ENCODE measurements at places on chromosomes 3 and 15. TPM values are rescaled to one million over a fixed set of nuclear protein-coding genes. Genes with fewer than 3 reads are reported as not detected.
A peak's percentile ranks its signal among the peaks of the same experiment; 100 is the strongest.

The SI gene
- total RNA-seq: not detected

DNA sequence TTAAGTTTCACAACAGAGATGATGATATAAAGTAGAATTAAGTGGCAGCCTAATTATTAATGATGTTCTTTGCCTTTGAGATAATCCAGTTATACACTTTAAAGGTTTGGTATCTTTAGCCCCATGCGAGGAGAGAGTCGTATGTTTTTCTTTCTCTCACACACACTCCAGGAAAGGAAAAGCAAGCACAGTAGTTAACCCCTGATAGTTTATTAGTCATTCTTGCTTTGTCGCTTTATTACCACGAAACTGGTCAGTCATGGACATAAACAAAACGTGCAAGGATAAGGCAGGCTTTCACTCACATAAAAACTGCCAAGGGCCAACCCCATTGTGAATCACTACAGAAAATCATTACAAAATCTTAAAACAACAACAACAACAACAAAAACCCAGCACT, 866.9 kb downstream of the FHIT start:
- no peak for DNase-seq

GRCh38 chr3:66037330-66037985, 1.3 kb downstream of the MAGI1 start:
- no peak for DNase-seq

GRCh38 chr3:124559846-124560574, 170.2 kb upstream of the UMPS start:
- peak; percentile 71 for DNase-seq

The RPN1 gene
- 177 TPM for total RNA-seq

The ANKRD63 gene
- total RNA-seq: not detected

DNA sequence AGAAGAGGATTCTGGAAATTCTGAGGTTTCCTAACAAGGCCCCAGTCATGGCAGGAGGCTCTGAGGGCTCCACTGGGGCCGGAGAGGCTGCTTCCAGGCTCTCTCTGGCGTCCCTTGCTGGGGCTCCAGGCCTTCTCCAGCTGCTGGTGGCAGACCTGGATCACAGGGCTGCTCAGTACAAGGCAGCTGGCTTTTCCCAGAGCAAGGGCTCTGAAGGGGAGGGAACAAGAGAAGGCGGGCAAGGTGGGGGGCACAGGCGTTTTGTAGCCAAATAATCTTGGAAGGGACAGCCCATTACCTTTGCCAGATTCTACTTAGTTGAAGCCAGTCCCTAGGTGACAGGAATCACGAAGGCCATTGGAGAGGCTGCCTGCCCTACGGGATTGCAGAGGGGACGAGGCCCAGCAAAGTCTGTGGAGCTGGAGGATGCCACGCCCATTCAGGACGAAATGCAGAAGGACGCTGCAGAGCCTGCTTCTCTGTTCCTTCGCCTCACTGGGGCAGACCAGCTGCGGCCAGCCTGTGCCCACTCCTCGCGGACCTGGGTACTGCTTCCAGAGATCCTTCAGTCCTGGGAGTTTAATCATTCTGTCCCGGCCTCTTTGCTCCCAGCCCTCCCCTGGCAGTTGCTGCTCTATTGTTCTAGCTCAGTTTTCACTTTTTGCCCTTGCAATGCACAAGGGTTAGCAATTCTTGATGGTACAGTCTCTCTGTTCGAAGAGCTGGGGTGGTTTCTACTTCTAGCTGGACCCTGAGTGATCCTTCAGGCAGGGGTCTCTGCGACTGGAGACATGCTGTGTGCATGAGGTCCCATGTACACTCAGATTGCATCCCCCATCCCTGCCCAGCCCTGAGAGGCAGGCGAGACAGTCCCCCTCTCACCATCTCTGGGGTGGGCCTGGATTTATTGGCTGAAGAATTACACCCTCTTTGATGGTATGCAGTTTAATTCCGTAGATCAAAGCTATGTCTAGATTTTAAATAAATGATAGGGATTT, 149.3 kb upstream of the MEF2A start:
- DNase-seq: no peak

GRCh38 chr3:159766563-159767185, 222.0 kb upstream of the IL12A start:
- no peak for DNase-seq

- DNase-seq: no peak
These were observed 106.5 kb upstream of the CRBN start for GRCh38 chr3:3286014-3286413.
